ENCODE measurements at places on chromosomes 6 and 20. TPM values are rescaled to one million over a fixed set of nuclear protein-coding genes. Genes with fewer than 3 reads are reported as not detected.

TRAPPC3L gene
- under 0.01 TPM for total RNA-seq

THBS2 gene
- 6.5 TPM for total RNA-seq

SEL1L2 gene
- total RNA-seq: 0.41 TPM

TCF21 gene
- not detected for total RNA-seq

IL17F gene
- total RNA-seq: not detected

CHRNA4 gene
- 6.9 TPM for total RNA-seq

BEND3 gene
- total RNA-seq: 5.7 TPM

Measured in frontal cortex (tissue), 4 donors.